ENCODE measurements at places on chromosomes 6 and 20.

DNA sequence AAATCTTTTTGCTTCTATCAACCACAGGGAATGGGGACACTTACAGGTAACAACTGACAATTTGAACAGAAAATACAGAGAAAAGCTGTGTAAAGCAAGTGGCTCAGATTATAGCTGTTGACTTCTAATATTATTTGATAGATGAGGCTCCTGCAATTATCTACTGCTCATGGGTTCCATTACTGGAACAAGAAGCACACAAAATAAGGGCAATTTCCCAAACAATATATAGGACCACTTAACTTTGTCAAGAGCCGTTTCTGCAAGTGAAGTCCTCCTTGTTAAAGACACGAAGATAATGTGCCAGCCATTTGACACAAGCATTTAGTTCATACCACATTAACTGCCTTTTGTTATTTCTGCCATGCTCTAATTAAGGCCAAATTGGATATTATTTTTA lies 315.5 kb upstream of the ARID1B start:
- no peak for DNase-seq

GRCh38 chr6:157873735-157874344 lies 50.8 kb downstream of the SNX9 start:
- DNase-seq: peak; percentile 78

DNA sequence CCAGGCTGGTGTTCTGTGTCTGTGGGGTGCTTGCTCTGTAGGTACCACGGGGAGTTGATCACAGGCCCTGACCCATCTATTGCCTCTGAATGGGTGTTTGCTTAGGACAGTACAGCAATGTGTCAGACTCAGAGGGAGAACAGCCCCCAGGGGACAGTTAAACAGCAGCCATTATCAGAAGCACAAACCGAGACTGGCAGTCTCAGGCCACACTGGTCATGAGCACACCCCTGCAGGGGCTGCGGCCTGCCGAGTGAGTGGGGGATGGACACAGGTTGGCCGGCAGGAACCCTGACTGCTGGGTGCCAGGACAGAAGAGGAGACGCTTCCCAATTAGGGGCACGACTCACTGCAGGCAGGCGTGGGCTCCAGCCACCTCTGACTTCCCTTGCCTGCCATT lies 395.6 kb downstream of the CDH4 start:
- no peak for DNase-seq

- no peak for DNase-seq
Measured at GRCh38 chr6:105892577-105893262, 193.4 kb upstream of the PRDM1 start.

GRCh38 chr6:157763129-157763903 lies 59.7 kb upstream of the SNX9 start:
- no peak for DNase-seq

DNA sequence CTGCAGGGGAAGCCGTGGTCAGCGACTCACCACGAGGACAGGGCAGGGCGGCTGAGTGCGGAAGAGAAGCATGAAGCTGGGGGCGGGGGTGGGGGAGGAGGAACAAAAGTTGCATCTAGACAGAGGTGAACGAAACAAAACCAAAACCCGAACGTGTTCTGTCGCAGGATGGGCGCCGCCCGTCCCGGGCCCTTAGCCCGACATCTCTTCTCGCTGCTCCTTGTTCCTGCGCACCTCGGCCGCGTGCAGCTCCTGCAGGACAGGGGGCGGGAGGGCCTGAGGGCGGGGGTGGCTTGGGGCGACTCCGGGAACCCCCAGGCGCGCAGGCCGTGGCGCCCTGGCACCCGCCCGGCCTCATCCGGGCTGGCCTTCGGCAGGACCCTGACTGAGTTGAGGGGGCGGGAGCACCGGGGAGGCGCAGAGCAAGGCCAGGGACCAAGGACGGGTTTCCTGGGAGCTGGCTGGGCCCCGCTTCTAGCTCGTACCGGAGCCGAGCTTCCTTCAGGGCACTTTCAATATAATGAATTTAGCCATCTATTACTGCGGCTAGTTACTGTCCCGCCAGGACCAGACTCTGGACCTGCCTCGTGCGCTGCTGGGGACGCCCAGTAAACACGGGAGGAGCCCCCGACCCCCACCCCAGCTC lies 12.0 kb downstream of the STMN3 start:
- peak; percentile 61 for DNase-seq

DNA sequence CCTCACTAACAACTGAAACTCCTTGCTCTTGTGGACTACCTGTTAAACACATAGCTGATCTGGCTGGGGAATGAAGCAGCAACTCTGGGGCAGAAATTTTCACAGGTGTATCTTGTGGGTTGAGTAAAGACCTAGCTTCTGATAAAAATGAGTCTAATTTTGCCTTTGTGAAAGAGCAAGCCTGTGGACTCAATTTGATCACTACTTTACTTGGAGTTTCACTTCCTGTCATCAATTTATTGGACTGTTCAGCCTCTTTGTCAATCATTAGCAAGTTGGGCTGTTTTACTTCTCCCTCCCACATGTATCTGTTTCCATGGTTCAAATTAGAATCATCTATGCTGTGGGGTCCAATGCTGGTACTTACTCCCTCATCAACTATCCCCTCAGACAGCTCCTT lies 29.6 kb upstream of the CRIP3 start:
- DNase-seq: no peak

GRCh38 chr6:107877968-107878367 lies 53.9 kb upstream of the SCML4 start:
- no peak for DNase-seq

GRCh38 chr6:159604443-159604956 lies 88.5 kb downstream of the SOD2 start:
- DNase-seq: no peak

DNA sequence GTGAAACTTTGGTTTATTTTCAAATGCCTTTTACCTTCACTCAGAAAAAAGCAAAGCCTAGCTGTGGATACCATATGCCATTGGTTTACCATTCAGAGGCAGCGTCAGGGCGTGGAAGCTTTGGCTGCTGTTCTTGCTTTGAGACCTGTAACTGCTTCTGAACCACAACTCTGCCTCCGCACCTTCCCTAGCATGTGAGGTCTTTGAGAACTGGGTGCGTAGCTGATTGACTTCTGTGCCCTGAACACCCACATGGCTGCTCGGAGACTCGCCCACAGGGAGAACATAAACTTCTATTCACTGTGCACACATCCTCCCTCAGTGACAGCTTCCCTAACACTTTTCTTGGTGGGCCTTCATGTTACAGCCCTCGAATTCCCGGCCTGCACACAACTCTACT lies 11.2 kb upstream of the CLDN20 start:
- DNase-seq: no peak

DNA sequence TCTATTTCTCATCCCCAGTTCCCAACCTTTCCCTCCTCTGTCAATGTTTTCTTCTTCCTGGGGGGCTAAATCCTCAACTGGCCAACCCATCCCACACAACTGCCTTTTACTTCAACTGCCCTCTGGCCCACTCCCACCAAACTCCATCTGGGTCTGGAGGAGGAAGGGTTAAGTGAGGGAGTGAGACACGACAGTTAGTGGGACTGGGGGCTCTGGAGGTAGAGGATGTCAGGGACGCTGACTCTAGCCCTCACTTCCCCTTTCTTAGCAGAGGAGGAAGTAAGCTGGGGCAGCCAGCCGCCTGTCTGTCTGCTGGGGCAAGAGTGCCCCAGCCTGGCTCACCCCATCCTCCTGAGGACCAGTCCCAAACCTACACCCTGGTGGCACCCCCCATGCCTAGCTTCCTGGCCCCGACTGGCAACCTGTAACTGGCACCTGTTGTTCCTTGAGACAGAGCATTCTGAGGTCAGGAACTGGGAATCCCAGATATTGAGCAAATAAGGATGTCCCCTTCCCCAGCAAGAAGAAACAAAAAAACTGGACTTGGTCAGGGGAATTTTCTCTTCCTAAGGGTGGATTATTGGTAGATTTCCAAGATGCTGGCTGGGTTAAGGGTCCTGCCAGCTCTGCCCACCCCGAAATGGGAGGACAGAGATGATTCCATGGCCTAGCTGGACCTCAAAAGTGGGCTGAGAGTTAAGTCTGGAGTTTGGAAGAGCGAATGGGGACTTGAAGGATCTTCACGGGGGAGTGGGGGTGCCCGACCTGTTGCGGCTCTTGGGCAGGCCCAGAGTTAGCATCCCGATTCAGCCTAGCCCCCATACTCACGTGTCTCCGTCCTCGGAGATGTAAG lies 971 bp downstream of the NFKBIE start:
- DNase-seq: peak; percentile 33

DNA sequence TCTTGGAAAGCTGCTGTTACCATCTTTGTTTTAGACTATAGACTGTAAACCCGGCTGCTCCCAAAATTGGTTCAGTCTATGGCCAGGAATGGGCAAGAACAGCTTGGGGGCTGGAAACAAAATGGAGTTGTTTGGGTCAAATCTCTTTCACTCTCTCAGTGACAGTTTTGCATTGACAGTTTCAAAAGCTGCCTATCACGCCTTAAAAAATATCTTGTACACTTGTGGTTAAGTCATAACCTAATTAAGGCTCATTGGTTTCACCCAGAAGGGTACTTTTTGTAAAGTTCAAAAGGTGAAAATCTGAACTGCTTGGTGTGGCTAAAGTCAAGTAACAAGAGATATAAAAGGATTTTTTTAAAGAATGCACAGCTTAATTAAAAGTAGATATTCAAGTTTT lies 76.1 kb upstream of the PRL start:
- no peak for DNase-seq

DNA sequence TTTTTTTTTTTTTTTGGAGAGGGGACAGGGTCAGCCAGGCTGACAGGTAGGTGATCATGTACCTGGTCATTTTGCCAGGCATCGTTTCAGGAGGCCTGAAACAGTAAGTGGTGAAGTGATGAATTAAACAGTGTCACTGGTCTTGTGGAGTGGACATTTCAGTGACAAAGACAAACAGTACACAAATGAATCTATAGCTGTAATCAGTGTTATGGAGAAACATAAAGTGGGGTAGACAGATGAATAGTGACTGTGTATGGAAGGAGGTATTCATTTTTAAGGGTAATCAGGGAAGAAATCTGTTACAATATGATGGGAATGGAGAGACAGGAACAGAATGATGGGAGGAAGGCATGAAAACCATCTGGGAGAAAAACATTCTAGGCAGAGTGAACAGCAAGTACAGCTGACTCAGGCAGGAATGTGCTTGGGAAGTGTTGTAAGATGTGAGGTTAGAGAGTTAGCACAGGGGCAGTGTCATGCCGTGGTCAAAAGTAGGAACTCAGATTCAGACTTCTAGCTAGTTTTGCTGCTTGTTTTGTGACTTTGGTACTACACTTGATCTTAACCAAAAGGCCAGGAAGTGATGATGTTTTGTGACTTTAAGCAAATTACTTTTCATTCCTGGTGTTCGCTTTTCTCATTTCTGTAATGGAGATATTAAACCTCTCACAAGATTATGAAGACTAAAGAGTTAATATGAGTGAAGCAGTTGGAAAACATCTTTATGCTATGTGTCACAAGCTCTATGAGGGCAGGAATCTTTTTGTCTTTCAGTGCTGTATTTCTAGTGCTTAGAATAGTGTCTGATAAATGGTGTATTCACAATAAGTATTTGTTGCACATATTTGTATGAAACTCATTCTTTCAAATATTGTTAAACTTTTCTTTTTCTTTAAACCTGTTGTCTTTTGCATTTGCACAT lies 43.4 kb downstream of the QKI start:
- no peak for DNase-seq

GRCh38 chr6:16043171-16044135 lies 85.4 kb upstream of the MYLIP start:
- no peak for DNase-seq

Measured in CD4-positive, alpha-beta T cell treated with Interleukin-6 at 100 ng/mL for 8 hours (primary cell).